ENCODE measurements at places on chromosomes 4 and X.

- DNase-seq: no peak
Measured at GRCh38 chr4:2058264-2059045, 672 bp upstream of the NAT8L start.

GRCh38 chr4:25528391-25528790, 127.3 kb upstream of the SLC34A2 start:
- DNase-seq: no peak

DNA sequence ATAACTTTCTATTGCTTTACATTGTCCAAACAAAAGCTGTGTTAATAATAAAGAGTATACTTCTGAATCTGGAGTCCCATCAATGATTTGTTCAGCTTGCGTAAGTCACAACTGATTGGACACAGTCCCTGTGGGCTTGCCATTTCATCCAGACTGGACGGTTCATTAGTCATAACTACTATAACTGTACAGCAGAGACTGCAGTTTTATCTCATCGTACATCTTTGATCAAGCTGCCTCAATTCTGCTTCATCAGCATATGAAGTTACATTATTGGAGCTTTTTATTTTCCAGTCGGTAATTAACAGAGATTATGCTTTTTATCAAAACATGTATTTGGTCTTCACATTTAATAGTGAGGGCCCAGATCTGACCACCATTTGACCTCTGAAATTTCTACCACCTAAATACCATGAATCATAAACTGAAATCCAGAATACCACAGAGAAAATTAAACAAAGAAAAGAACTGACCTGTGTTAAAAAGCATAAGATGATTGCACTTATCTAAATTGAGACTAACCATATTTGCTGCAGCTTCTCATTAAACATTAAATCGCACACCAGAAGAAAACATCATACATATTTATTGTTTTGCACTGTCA, 12.5 kb upstream of the MAB21L2 start:
- no peak for DNase-seq

DNA sequence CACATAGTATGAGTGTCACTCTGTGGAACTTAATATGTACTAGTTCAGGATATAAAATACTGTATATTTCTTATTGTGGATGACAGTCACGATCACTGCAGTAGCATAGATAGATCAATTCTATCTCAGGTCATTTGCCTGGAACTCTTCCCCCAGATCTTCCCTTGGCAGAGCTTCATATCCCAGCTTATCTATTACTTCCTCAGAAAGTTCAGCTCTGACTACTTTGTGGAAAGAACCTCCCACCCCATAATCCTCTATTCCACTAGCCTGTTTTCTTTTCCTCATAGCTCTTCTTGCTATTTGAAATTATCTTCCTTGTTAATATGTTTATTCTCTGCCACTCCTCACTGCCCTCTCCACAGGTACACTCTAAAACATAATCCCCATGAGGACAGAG, 10.9 kb downstream of the FAM241A start:
- no peak for DNase-seq

GRCh38 chr4:119785963-119786362, 157.4 kb upstream of the PDE5A start:
- DNase-seq: no peak
